Activated CD8-positive, alpha-beta memory T cell treated with anti-CD3 and anti-CD28 coated beads for 48 hours (primary cell): ENCODE measurements at places on chromosomes 3 and 15.

DNA sequence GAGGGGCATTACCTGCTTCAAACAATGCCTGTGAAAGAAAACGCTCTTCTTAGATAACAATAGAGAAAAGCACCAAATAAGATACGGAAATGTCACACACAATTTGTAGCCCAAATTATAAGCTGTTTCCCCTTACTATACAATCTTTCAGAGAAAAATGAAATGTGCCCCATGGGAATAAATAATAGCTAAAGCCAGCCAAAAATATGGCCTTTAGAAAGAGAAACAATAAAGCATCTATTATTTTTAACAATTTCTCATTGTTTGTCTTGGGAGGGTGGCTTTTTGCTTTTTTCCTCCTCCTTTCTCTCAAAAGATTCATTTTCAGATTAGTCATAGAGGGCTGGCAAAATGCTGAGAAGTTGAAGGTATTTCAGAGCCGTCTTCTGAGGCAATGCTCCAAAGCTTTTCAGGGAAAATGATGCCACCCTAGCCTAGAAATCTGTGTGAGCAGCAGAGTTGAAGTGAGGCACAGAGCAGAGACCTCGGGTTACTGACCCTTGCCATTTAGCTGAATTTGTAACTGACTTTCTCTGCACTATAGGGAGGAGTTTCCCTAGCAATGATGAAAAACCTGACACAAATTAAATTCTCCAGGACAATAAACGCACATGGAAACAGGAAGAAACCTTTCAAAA lies 86.3 kb upstream of the PRICKLE2 start:
- no peak for DNase-seq

DNA sequence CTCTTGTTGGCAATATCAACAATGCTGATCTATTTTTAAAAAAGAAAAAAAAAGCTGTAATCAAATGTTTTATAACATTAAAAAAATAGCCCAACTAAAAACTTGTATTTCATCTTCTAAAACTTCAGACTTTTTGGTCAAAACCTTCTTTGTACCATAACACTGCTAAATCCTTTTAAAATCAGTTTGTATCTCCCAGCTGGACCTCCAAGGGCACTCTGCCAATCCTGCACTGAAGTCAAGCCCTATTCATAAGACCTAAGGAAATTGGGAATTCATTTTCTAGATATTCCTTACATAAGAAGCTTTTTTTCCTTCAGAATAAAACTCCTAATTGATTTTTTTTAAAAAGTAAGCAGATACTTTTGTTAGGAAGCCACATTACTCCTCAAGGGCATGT lies 38.2 kb upstream of the HCLS1 start:
- no peak for DNase-seq

DNA sequence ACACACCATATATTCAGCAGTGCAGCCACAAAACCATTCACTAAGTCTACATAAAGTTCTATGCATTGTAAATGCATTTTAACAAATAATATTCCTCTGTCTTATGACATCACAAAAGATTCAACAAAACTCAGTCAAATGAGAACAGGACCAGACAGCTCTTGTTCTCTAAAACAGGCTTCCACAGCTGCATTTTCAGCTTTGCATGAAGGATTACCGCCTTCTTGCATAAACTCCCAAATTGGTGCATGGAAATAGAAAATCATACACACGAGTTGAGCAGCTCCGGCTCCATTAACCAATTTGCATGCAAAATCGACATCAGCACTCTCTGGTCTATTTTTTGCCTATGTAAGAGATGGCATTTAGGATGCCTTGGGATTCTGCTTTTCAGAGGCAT lies 66.4 kb downstream of the RFTN1 start:
- no peak for DNase-seq

- peak; percentile 6 for DNase-seq
These were observed 31.5 kb upstream of the LDHAL6B start for GRCh38 chr15:59174835-59175831.

DNA sequence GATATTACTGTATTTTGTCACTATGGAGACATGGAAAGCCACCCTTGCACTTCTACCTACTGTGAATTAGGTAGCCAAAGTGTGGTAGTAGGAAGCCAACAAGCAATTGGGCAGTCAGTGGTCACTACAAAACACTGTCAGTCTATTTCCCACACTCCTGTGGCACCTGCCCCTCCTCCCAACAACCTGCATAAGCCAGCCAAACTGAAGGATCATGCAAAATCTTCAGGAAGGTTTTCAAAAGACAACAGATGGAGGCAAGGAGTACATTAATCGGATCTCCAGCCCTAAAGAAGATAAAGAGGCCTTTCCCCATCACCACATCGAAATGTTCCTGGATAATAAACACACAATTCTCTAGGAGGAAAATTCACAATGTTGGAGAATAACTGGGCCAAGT lies 11.9 kb downstream of the POMGNT2 start:
- DNase-seq = no peak

GRCh38 chr3:31629054-31629453 lies 96.3 kb downstream of the STT3B start:
- DNase-seq = no peak

- no peak for DNase-seq
These were observed 324.0 kb upstream of the ROPN1 start for GRCh38 chr3:124316034-124316287.

DNA sequence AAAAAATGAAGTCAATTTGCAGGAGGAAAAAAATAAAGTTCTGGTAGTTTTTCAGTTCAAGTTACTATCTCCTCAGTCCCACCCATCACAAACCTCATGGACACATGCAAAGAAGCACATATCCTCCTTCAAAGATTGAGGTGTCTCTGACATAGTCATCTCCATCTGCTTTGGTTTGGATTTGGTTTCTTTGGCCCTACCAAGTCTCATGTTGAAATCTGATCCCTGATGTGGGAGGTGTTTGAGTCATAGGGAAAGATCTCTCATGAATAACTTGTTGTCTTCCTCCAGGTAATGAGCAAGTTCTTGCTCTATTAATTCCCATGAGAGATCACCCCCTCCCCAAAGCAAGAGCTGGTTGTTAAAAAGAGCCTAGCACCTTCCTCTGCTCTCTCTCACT lies 446.8 kb downstream of the IGSF11 start:
- DNase-seq = no peak

- no peak for DNase-seq
These were observed 40.5 kb downstream of the ARMC8 start for GRCh38 chr3:138227650-138228049.

DNA sequence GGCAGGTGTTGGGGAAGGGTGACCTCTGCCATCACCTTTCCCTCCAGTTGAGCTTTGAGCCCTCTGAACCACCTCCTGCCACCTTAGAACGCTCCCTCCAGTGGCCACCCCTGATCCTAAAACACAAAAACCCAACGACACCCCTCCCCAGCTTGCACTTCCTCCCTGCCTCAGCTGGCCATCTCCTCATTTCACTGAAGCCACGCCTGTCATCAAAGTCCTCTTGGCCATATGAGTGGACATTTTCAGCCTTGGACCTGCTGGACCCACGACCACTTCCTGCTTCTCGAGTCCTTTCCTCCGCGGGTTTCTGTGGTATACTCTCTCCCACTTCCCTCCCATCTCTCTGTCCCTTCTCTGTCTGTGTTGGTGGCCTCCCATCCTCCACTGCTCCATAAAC lies 48.5 kb upstream of the NR2C2 start:
- DNase-seq = no peak

DNA sequence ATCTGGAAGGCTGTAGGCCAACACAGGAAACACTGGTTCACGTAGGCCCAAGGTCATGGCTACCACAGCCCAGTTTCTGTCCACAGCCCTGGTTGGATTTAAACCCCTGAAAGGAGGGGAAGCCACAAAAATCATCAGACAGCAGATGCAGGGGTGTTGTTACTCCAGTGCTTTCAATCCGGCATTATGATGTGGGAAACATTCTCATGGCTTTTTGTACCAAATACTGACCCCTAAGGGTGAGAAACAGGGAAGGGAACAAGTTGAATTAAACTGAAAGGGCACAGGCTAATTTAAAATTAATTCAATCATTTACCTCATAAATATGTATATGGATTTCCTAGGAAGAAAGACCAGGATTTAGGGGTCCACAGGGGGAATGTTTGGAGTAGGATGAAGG lies 375.6 kb downstream of the CTNNB1 start:
- DNase-seq = no peak

- no peak for DNase-seq
These were observed 651 bp downstream of the PLSCR2 start for GRCh38 chr3:146468671-146469149.

- no peak for DNase-seq
These were observed 487.4 kb downstream of the PDCD6IP start for GRCh38 chr3:34285827-34286188.

DNA sequence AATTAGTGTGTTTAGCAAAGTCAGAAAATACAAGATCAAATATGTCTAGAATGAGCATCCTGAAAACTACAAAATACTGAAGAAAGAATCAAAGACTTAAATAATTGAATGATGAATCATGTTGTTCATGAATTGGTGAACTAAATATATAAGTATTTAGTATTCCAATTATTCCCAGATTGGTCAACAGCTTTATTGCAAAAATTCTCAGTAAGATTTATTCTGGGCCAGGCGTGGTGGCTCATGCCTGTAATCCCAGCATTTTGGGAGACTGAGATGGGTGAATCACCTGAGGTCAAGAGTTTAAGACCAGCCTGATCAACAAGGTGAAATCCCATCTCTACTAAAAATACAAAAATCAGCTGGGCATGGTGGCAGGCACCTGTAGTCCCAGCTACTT lies 250.0 kb upstream of the NECTIN3 start:
- no peak for DNase-seq

GRCh38 chr3:100073714-100074307 lies 40.5 kb downstream of the FILIP1L start:
- no peak for DNase-seq

- no peak for DNase-seq
These were observed 295.8 kb upstream of the LRRN1 start for GRCh38 chr3:3503411-3503810.

DNA sequence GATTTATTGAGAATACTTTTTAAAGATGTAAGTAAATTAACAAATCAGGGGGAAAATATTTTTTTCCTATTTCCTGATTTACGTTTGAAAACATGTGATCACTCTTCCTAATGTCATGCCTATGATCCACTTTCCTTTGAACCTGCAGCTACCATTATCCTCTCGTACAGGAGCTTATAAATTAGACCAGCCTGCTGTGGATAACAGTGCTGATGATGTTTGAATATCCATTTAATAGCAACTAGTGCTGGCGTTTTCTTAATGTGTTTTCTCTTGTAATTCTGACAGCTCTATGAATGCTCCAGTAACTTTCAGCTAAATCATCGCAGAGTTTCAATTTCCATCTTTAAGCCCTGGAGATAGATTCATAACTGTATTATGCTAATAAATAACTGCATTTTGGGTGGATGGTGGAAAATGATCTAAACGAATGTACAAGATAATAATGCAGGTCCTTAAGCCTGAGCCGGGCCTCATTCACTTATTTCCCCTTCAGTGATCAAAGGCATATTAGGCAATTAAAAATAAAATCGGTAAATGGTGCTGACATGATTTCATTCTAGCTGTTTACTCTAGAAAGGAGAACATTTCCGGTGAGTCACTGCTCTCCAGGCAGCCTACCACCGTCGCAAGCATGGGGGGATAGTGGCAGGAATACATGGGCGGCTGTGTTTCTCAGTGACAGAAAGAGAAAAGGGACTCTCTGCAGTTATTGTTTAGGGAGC lies 58.5 kb upstream of the SLC24A5 start:
- DNase-seq = no peak

- DNase-seq = no peak
These were observed 127.6 kb downstream of the NAALADL2 start for GRCh38 chr3:174986685-174987084.

DNA sequence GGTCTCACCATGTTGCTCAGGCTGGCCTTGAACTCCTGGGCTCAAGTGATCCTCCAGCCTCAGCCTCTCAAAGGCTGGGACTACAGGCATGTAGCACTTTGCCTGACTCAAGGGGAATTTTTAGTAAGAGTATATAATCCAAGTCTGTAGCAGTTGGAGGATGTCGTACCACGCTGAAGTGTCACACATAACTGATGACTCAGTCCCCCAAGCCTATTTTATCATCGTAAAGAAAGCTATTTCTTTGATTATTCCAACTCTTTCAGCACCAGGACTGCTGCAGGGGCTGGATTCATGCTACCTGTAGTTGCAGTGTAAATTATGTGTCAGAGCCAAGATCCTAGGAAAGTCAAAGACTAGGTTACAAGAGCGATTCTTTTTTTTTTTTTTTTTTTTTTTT lies 1.4 kb upstream of the PRKCI start:
- DNase-seq = no peak

DNA sequence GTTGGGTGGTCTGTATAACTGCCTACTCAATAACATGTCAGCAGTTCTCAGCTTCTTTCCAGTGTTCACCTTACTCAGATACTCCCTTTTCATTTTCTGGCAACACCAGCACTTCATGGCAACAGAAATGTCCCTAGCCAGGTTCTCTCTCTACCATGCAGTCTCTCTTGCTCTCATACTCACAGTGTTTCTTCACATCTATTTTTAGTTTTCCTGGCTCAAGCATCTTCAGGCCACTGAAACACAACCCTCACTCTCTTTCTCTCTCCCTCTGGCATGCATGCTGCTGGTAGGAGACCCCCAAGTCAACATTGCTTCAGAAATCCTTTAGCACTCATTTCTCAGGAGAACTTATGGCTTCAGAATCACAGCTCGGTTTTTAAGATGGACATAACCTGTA lies at the start of gene CAPN3:
Gene CAPN3, plus strand, starts transcription at position 253 of the 400 bp plus-strand sequence. CDS start 305 bp downstream, outside the sequence.
- DNase-seq = no peak

GRCh38 chr3:70988111-70988510 lies 595.4 kb downstream of the FOXP1 start:
- DNase-seq = no peak

GRCh38 chr15:27328608-27329007 lies 357.6 kb downstream of the GABRG3 start:
- no peak for DNase-seq

- DNase-seq = no peak
These were observed 1.2 kb upstream of the SPICE1 start for GRCh38 chr3:113516115-113516505.

- no peak for DNase-seq
These were observed 109.1 kb upstream of the TNFAIP8L3 start for GRCh38 chr15:51203797-51204196.

- no peak for DNase-seq
These were observed 7.3 kb downstream of the SETD5 start for GRCh38 chr3:9404680-9405079.

- DNase-seq = no peak
These were observed 556.2 kb upstream of the CFAP20DC start for GRCh38 chr3:59605944-59606534.

DNA sequence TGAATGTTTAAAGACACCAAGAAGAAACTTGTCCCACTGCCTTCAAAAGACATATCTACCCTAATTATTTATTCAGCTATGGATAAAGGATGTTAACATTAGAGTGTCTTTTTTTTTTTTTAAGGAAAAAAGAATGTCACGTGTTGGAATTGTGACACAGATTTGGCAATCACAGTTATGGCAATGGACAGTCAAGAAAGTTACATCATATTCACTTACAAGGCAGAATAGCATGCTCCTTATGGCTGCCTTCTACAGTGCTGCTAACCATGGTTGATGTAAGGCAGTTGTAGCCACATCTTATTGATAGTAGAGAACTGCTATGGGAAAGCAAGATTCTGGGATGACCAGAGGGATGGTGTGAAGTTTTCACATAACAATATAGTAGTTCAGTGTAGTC lies 128.8 kb upstream of the ZBTB20 start:
- no peak for DNase-seq

GRCh38 chr3:25073423-25073822 lies 354.6 kb upstream of the RARB start:
- DNase-seq = no peak
